ENCODE measurements at places on chromosomes 11 and 22. TPM values are rescaled to one million over a fixed set of nuclear protein-coding genes. Genes with fewer than 3 reads are reported as not detected.
A peak's percentile ranks its signal among the peaks of the same experiment; 100 is the strongest.

GRCh38 chr22:46738647-46739093 is 618 bp upstream of the CERK start:
- DNase-seq = no peak

DNA sequence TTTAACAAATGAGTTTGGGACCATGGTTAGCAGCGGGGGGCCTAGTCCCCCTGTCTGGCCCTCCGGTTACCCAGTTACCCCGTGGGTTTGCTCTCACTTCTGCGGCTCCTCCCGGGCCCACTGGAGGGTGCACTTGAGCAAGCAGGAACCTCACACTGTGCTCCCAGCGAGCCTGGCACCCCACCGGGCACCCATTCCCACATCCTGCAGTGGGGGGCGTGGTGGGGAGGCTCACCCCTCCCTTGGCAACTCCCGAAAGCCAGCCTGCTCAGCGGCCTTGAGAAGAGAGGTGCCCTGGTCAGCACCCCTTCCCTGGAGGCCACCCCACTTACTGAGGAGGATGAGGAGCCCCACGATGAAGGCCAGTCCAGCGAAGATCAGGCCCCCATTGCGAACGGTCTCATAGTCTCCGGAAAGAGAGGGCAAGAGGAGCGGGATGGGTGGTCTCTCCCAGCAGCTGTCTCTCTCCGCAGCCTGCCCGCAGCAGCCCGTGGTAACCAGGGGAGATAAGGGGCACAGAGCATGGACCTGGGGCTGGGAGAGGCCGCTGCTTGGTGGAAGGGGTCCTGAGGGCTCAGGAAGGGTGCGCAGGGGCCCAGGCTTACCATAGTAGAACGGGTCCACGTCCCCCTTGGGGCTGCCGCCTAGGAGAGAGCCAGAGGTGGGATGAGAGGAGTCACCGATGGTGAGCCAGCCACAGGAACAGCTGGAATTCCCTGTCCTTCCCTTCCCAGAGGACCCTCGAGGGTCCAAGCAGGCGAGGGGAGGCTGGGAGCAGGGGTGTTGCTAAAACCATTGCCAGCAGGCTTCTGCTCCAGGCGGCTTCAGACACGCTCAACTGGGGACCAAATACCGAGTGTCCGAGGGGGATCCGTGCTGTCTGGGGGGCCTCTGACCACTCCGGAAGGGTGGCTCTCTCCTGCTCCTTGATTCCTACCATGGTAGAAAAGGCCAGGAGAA is 2.2 kb downstream of the FXYD2 start:
- DNase-seq = no peak

DNA sequence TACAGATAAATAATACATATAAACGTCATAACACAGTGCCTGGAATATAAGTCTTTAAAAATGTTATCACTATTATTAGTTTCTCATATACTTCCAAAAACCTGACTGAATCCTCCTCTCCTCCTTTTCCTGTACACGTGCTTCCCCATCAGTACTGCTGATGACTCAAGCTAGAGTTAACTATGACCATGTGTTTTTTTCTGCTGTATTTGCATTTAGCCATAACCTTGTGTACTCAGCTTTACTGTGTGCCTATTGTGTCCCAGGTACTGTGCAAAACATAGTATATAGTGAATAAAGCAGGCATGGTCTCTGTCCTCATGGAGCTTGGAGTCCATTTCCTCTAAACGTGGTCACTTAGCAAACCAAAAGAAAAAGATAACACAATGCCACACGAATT is 56.5 kb upstream of the ARHGAP32 start:
- DNase-seq = no peak

GRCh38 chr22:37300551-37301017 is 18.3 kb downstream of the CYTH4 start:
- DNase-seq = no peak

- no peak for DNase-seq
Observed at GRCh38 chr22:48603621-48604320, 1223.9 kb downstream of the BRD1 start.

DNA sequence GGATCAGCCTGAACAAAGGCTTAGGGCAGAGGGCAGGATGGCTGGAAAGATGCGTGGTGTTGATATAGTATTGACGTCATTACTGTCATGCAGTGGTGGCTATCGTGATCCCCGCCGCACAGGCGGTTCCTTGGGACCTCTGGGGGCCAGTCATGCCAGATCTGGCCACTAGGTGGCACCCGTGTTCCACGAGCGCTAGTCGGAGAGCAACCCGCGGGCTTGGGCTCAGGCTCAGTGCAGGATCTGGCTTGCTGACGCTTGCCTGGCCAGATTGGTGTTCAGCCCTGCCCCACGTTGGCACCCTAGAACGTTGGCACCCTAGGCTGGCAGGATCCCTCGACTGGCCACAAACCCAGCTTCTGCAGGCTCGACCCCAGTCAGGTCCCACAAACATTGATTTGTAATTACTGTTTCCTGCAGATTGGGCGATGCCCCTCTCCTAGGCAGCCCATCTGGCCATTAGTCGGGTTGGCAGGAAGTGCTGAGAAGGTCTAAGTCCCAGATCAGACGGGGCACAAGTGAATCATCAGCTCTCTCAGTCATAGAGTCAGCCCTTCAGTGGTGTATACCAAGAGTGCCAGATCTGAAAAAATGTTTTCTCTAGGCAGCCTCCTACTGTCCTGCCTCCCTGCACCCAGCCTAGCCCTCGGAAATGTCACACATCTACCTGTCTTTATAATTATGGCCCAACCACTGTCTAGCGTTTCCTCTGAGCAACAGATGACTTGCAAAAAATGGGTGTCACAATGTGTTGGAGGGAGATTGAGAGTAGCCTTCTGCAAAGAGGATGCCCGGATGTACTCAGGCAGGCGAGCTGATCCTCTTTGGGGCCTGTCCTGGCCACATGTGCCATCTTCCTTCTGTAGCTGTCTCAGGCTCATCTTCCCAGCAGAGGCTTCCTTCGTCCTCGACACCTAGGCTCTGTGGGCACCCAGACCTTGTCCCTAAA is 315.3 kb downstream of the TMEM135 start:
- peak; percentile 88 for DNase-seq

GRCh38 chr11:115321605-115322289 is 182.5 kb downstream of the CADM1 start:
- DNase-seq = no peak

- DNase-seq = no peak
Observed at GRCh38 chr11:122226810-122227379, 110.9 kb upstream of the BLID start.

GRCh38 chr22:39496131-39496838 is 5.8 kb upstream of the MIEF1 start:
- peak; percentile 83 for DNase-seq

DNA sequence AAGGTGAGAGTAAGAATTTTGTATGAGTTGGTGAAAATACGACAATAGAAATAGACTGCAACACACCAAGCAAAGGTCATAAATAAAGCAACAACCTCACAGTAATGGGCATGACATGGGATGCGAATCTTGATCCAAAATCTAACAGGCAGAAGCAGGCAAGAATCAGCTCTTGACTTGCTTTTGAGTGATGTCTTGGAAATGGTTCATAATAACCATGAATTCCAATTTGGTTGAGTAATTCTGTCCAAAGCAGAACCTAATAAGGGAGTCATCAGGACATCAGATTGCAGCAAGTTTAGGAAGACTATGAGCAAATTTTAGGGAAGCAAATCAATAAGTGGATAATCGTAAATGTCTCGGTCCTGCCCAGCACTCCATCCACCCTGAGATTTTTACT is 224.0 kb upstream of the ISX start:
- no peak for DNase-seq

DNA sequence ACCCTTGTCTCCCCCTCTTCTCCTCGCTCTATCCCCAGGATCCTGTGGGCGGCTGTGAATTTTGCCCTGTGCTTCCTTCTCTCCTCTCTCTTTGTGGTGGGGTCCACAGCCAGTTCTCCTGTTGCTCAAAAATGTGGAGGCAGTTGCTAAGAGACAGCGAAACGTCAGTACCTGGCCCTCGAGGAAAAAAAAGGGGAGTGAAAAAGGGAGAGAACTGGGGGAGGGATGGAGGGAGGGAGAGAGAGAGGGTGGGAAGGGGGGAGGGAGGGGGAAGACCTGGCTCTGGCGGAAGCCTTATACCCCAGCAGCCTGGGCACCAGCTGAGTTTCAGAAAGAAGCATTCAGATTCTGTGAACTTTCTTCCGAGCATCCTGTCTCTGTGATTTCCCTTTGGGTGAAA is 2.1 kb upstream of the LRRC55 start:
- no peak for DNase-seq

DNA sequence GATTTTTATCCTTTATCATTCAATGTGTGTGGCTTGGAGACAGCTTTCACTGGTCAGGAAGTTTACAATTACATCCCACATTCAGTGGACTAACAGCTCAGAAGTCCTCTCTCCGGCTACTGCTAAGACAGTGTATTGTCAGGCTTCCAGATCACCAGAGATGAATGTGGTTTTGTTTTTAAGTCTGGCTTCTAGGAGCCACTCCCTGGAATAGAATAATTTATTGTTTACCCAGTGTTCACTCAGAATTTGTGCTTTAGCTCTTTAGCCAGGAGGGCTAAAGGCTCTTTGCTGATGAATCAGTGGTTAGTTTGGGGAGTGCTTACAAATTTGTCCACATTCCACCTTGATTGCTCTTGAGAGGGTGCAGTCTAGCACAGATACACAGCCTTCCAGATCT is 26.5 kb downstream of the TRIM77 start:
- DNase-seq = no peak

DNA sequence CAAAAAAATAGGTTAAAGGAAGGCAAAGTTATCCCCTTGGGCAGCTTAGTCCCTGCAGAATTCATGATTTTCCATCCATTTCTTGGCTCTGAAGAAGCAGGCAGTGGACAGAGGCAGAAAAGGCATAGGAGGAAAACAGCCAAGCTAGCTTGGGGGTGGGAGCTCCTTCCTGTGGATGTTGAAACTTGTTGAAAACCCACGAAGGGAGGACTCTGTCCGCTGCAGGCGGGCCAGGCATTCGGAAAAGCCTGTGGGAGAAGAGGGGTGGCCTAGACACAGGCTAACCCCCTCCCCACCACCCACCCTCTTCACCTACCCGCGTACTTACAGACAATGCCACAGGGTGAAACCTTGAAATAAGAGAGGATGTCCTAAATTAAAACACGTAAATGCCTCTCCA is 72.1 kb downstream of the C22orf31 start:
- no peak for DNase-seq

- peak; percentile 79 for DNase-seq
Observed at GRCh38 chr11:606245-606644, 9.5 kb downstream of the IRF7 start.

DNA sequence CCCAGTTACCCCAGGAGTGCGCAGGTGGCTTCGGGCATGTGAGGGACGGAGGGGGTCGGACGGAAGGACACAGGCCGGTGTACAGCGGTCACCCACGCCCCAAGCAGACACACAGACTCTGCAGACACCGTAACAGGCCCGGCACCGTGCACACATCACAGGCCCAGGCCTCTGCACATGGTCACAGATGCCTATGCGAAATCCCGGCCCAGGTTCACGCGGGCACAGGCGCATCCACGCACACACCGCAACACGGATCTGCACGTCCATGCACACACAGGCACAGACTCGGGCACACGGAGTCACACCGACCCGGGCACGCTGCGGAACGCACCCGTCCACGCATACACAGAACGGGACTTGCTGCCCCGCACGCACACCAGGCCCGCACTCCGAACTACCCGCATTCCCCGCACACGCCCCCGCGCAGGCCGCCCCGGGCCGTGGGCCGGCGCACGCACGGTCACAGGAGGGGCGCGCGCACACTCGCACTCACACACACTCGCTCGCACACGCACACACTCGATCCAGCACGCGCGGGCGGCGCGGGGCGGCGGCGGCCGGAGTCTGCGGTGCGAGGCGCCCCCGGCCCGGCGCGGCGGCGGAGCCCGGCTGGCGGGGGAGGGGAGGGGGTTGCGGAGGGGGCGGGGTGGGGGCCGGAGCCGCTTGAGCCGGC is at the start of gene MGAT3:
MGAT3 (plus strand) TSS at position 491 of the 676 bp plus-strand sequence. CDS start 30,336 bp downstream, outside the sequence.
- DNase-seq = no peak

- no peak for DNase-seq
Observed at GRCh38 chr11:71064702-71065515, 187.5 kb downstream of the SHANK2 start.

GRCh38 chr22:43928468-43928867 is 4.9 kb downstream of the PNPLA3 start:
- DNase-seq = no peak

GRCh38 chr22:38112381-38112780 is 1.9 kb upstream of the BAIAP2L2 start:
- no peak for DNase-seq

GRCh38 chr22:41875531-41876270 is 39.2 kb downstream of the SHISA8 start:
- no peak for DNase-seq

DNA sequence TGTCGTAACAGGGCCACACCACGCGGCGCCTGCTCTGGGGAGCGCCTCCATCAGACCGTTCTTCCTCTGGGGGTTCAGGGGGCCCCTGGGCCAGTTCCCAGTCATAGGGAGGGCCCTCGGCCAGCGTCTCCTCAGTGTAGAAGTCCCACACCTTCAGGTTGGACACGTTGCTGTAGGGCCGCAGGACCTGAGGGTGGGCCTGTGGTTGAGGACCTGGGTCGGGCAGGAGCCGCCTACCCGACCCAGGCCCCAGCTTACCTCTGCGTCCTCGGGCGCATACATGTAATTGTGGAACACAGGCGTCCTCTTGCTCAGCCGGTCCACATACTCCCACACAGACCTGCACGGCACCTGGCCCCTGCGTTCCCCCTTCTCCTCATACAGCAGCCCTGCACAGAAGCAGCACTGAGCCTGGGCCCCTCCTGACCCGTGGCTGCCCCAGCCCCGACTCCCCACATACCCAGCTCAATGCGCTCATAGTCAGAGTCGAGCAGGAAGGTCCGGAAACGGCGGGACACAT is 20.2 kb downstream of the SBF1 start:
- DNase-seq = no peak

DNA sequence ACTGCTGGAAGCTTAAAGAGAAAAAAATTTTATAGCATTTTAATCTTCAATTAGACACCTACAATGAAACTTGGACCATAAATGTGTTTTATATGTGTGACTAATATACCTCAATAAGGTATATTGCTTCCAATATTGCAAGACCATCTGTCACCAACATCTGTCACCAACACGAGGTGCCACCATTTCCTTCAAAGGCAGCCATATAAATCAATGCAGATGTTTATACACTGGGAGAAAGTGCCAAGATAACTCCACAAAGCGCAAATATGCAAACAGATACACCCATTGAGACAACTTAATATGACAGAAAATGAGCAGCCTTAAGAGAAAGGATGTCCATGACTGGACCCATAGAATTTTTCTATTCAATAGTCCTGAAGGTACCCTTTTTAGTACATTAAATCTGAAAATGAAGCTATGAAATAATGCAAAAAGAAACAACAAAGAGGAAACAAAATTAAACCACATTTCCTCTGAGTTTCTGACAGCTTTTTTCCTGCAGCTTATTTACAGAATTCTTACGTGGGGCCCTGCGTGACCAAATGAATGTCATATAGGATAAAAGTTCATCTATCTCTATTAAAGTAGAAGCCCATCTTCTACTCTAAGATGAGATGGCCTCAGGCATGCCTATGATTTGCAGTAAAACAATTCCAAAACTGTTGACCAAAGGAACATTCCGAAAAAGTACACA is 12.5 kb downstream of the MPZL3 start:
- DNase-seq = no peak

GRCh38 chr11:30565027-30565426 is 21.1 kb downstream of the MPPED2 start:
- no peak for DNase-seq

IRAG1 gene
- 12.9 TPM for total RNA-seq

SLC37A4 gene
- 13.2 TPM for total RNA-seq

MOV10L1 gene
- total RNA-seq = 0.56 TPM

IL17REL gene
- 0.09 TPM for total RNA-seq

MMP8 gene
- total RNA-seq = 0.44 TPM

APLNR gene
- 4.1 TPM for total RNA-seq

CD44 gene
- 613 TPM for total RNA-seq

ADM2 gene
- 1.5 TPM for total RNA-seq

RFPL2 gene
- not detected for total RNA-seq
